ENCODE measurements at places on chromosomes 3 and 15.

- no peak for DNase-seq
Observed at GRCh38 chr15:68578980-68579935, at the start of gene CORO2B. TSS of gene CORO2B (plus strand) at chr15:68578993. CDS start at chr15:68579263, 270 bp downstream.

DNA sequence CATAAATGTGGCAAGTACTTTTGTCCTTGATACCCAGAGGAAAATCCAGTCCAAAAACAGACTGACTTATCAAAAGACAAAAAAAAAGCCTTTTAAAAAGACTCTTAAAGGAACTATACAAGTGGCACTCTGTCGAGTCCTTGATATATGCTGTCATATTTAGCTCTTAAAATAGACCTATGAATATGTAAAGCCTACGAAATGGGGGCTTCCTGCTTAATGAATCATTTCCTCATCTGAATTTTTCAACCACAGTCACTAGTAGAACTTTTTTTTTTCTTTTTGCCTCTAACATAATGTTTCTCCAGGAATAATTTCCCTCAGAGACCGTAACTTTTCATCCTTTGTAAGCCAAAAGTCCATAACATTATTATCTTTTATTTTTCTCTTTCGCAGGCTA lies 95.8 kb downstream of the P3H2 start:
- DNase-seq: no peak

- DNase-seq: no peak
Observed at GRCh38 chr15:59491062-59491461, 53.1 kb downstream of the FAM81A start.

DNA sequence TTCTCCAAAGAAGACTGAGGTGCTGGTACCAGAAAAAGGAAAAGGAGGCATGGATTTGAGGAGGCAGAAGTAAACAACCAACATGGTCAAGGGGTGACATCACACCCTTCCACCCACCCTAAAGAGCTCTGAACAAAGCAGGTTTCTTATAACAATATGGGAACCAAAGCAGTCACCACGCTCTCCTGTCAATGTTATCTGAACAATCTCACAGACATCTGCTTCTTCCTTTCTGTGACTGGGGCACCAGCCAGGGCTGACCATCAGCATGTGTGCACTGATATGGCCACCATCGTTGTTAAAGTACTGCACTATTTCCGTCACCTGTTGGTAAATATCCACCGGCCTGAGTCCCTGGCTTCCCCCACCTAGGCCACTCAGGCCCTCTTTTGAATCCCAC lies 252.9 kb downstream of the SHQ1 start:
- no peak for DNase-seq

DNA sequence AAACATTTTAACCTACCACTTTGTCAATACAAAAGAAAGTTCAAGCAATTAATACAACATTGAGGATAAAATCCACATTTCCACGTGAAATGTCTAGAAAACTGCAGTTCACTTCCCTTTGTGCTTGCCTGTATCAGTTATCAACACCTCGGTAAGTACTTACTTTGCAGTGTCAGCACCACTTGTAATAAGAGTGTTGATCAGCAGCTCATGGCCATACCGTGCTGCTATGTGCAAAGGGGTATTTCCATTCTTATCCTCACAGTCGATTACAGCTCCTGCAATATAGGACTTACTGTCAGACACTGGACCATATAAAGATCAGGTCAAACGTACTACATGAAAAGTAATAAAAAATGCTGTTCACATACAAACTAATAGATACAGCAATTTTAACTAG lies 84.4 kb downstream of the ANKRD28 start:
- no peak for DNase-seq

- peak; percentile 3 for DNase-seq
Observed at GRCh38 chr3:96619475-96619874, 194.9 kb upstream of the EPHA6 start.

DNA sequence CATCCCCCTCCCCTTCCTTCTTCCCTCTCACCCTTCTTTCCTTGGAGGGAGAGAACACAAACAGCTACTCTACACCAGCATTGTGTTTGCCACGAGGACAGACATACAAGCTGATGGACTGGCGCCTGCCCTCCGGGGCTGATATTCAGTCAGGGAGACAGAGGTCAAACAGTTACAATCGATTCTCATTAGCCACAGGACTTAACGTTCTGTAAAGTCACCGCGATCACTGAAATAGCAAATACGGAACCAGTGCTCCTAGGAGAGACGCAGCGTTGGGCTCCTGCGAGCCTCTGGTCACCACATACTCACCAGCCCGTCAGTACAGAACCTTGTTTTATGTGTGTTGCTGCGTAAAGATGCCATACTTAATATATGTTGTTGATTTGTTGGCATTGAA lies 108.8 kb downstream of the LRRK1 start:
- no peak for DNase-seq
